NCI-H460 (cell line): ENCODE measurements at places on chromosomes 5 and 9.

- no peak for DNase-seq
Observed at GRCh38 chr5:126938466-126938865, 91.9 kb downstream of the MARCHF3 start.

DNA sequence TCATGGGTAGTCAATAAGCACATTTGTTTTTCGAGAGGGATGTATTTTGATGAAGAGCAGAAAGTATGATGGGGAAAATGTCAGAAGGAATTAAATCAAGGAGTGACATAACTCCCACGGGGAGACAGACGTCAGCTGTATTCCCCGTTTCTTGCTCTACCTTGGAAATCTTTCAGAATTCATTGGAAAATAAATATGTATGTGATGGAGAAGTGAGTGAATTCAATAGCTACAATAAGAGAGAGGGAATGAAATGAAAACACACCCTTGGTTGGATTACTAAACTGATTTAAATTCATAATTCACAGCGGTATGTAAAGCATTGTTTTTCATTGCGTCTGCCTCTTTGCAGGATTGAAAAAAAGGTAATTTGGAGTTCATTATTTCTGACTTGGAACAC lies 209.7 kb upstream of the KLF4 start:
- DNase-seq = no peak

DNA sequence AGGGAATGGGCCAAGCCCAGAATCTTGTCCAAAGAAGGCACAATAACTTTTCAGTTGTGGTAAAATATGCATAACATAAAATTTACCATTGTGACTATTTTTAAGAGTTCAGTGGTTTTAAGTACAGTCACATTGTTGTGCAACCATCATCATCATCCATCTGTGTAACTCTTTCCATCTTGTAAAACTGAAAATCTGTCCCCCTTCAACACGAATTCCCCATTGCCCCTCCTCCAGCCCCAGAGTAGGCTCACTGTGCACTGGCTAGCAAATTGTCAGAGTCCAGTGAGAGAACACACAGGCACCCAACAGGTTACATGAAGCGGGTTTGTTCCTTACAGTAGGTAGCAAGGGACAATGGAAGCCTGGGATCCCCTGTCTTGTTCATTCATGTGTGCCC lies 13.7 kb downstream of the BARX1 start:
- no peak for DNase-seq

- DNase-seq = no peak
Observed at GRCh38 chr5:56807679-56808078, 7.7 kb upstream of the MAP3K1 start.

DNA sequence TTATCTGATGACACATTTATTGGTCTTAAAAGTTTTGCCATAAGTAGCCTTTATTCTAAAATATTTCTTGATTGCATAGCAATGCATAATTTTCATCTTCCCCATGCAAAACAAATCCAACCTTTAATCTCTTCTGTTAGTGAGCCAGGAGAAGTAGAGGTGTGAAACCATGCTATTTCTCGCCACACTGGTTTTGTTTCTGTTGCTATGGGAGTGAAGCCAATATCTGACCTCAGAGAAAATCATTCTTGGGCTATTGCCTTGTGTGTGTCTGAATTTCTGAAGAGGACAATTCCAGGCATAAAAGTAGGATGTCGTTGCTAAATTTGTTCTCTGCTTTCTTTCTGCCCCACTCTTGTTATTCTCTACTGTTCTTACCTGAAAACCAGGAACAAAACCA lies 183.6 kb downstream of the PTTG1 start:
- no peak for DNase-seq

- no peak for DNase-seq
Observed at GRCh38 chr9:126626127-126626925, 12.6 kb downstream of the LMX1B start.
